ENCODE measurements at places on chromosomes 6 and 20. TPM values are rescaled to one million over a fixed set of nuclear protein-coding genes. Genes with fewer than 3 reads are reported as not detected.

The C20orf96 gene
- total RNA-seq, result 7.2 TPM

The BPIFA2 gene
- total RNA-seq, result not detected

The SLC13A3 gene
- total RNA-seq, result 6.9 TPM

The CALHM5 gene
- 1.2 TPM for total RNA-seq
